Naive thymus-derived CD8-positive, alpha-beta T cell (primary cell): ENCODE measurements at places on chromosomes 4 and X.
A peak's percentile ranks its signal among the peaks of the same experiment; 100 is the strongest.

GRCh38 chr4:175703956-175704600 is 108.0 kb downstream of the GPM6A start:
- DNase-seq, result no peak

GRCh38 chrX:40383969-40384368 is 196.8 kb upstream of the ATP6AP2 start:
- DNase-seq, result no peak

DNA sequence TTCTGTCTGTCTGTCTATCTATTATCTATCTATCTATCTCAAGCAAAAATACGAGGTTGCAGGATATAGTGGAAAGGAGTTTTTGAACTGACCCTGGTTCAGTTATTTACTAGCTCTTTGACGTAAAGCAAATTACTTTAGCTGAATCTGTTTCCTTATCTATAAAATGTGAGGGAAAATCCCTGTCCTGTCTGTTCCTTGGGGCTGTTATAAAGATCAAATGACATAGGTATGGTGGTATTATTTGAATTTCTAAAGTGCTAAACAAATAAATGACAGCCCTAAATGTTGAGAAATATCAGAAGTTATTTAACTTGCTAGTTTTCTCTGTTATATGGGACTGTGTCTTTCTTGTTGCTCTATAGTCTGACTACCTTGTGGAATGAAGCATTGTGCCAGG is 55.0 kb downstream of the MAGEC1 start:
- no peak for DNase-seq

- DNase-seq, result no peak
These were observed 170.0 kb downstream of the MID1 start for GRCh38 chrX:10450229-10450958.

DNA sequence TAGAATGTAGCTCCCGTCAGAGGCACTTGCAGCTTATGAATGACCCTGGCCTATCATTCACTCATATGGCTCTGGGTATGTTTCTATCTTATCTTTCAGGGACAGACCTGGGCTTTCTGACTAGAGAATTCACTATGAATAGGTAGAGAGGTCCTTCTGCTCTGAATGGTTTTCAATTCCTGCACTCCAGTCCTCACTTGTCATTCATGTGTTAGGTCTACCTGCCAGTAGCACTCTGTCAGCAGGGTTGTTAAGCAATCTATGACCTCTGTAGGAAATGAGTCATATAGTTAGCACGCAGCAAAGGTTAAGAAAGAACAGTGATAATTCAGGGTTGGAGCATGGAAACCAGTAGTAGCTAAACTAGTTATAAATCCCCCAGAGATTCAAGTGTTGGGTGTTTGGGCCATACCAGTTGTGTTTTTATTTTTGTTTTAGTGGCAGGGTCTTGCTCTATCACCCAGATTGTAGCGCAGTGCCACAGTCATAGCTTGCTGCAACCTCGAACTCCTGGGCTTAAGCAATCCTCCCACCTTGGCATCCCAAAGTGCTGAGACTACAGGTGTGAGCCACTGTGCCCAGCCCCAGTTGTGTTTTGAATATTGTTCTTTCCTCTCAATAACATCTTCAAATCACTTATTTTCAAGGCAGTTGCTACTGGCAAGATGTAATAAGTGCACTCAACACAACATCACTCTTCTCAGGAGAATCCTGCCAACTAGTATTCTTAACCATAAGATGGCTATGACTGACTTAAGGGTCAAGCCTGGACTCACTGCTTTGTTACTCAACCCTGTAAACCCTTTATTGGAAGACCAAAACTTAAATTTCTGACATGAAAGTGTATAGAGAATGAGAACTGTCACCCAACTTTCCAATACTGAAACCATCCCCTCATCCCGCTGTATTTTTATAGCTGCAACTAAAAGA is 25.1 kb downstream of the ARL13A start:
- no peak for DNase-seq

DNA sequence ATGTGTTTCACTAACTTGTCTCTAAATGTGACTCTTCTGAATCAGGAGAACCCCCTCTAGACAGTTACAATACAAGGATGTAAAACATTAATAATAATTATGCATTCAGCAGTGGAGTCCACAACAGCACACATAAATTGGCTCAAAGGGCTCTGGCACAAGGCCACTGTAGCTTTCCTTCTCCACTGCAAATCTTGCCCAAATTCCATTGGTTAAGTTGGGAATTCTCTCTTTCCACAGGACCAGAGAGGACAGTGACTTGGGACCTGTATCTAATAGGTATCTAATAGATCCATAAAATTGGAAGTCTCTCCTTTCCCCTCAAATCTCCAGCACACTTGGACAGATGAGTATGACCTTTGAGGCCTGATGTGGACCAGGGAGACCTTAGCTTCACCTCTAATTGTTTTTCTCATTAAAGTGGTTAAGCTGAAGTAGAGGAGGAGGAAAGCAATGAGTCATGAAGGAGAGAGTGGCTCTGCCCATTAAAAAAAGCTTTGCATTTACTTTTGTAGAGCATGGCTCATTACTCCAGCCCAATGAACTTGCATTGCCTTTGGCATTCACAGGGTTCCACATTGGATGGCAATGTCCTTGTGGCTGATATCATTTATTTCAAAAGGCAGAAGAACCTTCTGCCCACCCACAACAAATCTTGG is 72.3 kb upstream of the SH3RF1 start:
- no peak for DNase-seq

- DNase-seq, result no peak
These were observed 737.1 kb downstream of the FAT4 start for GRCh38 chr4:126051689-126052424.

- DNase-seq, result no peak
These were observed 137.2 kb downstream of the UNC5C start for GRCh38 chr4:95411371-95412088.

DNA sequence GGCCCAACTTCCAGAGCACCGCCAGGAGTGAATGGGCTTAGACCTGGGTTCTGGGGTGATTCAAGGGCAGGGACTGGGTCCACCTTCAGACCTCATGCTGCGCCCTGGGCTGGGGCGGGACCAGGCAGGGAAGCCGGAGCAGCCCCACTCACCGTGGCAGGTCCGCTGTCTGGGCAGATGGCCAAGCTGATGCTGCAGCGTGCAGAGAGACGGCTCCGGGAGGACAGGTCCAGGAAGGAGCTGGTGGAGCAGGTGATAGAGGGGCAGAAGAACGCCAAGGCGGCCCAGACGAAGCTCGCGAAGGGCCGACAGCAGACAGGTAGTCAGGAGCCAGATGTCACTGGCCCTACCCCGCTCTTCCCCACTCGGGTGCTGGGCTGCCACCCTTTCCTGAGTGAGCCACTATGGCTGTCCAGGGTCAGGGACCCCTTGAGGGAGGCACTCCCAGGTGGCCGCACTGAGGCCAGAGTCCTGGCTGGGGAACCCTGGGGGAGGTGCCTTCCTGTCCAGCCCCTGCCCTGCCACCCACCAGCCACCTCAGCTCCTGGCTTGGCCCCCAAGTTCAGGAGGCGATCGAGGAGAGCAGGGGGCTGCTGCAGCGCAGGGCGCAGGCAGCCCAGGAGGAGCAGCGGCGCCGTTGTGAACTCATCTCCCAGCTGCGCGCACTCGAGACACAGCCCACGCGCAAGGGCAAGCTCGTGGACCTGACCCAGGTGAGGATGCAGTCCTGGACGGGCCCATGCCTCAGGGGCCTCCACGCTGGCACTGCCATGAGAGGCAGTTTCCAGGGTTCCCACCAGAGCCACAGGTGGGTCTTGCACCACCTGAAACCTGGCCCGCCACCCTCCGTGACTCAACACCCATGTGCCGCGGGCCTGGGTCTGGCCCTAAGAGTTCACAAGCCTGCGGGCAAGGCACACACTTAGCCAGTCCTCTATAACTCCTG is 10.1 kb upstream of the RNF4 start:
- no peak for DNase-seq

- no peak for DNase-seq
These were observed 6.9 kb upstream of the HELT start for GRCh38 chr4:185011408-185011807.

GRCh38 chr4:7703688-7704087 is 236.0 kb downstream of the AFAP1 start:
- no peak for DNase-seq

- no peak for DNase-seq
These were observed 187.8 kb upstream of the NUDT6 start for GRCh38 chr4:123110147-123110546.

GRCh38 chrX:45266456-45266855 is 65.8 kb upstream of the DIPK2B start:
- DNase-seq, result no peak

- DNase-seq, result no peak
These were observed 34.7 kb upstream of the CD99 start for GRCh38 chrX:2656257-2656836.

DNA sequence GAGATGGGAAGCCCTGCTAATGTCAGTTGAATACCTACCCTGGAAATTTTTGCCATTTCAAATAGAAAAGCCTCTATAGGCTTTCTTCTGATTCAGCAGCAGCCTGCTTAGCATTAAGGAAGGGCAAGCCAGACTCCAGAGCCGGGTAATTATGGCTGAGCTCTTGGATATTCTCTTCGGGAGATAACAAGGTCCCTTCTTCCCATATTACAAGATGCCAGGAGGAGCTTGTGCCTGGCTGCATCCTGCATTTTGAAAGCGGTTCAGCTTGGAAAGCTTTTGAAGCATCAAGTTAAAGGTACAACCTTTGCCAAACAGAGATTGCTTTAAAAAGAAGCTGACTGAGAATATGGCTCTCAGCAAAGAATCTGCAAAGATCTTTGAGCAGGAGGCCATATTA is 399.6 kb upstream of the RPS6KA3 start:
- DNase-seq, result no peak

- peak; percentile 96 for DNase-seq
These were observed 45.7 kb downstream of the PRPS1 start for GRCh38 chrX:107673933-107674479.

GRCh38 chr4:120508036-120508435 is 414.5 kb downstream of the PRDM5 start:
- no peak for DNase-seq

DNA sequence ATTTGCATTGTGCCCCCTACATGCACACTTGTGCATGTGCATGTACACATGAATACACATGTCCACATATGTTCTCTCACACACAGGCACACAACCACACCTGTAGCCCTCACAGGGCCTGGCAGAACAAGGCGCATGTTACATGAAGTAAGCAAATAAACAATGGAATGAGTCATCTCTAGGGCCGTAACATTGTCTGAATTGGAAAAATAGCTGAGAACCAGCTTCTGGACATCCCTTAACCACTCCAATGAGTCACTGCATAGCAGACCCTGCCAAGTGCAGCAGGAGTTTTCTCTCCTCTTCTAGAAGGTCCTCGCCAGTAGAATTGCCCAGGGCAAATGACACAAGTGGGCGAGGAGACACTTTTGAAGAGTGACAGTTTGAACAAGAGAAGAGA is 66.1 kb downstream of the MAGEA10 start:
- DNase-seq, result no peak

GRCh38 chrX:120790118-120790517 is 85.5 kb downstream of the CT47B1 start:
- DNase-seq, result peak; percentile 67

DNA sequence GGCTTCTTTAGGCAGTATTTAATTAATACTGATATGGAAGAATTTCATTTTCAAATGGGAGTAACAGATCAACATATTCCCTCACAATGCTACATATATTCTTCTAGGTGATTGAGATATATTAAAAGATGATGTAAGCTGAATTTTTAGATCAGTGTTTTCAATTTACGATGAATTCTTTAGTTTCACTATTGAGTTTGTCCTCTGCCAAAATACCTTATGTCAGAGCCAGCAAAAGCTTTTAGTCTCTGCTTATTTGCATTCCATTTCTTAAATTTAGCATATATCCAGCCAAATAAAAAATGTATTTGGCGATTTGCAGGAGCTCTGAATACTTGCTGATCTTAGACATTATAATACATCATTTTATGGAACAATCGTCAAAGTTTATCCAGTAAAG is 144.3 kb downstream of the MOSPD2 start:
- no peak for DNase-seq

DNA sequence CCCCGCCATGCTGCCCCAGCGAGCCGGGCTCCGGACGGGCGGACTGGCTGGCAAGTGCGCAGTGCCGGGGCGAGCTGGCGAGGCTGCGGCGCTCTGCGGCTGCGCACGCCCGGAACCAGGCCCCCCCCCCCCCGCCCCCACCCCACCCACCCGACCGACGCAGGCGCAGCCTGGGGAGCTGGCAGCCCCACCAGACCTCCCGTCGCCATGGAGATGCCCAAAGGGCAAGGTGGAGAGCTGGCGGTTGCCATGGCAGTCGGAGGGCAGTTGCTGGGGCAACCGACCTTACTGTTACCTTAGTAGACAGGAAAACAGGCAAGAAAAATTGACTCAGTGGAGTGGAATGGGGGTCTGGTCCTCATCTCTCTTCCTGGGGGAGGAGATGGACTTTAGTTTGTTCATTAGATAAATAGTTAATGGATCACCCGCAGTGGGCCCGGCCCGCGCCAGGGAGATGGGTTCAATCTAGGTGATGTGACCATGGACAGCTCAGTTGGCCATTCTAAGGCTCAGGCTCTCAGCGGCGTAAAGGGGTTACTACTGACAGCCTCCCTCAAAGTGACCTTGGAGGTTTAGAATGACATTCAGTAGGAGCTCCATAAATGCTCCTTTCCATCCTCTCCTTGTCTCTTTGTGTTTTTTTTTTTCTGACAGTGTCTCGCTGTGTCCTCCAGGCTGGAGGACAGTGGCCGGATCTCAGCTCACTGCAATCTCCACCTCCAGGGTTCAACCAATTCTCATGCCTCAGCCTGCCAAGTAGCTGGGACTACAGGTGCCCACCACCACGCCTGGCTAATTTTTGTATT is at the start of gene PCSK1N:
PCSK1N (minus strand) TSS at position 87 of the 806 bp plus-strand sequence; CDS start at position 9, 78 bp downstream.
- DNase-seq, result peak; percentile 51

DNA sequence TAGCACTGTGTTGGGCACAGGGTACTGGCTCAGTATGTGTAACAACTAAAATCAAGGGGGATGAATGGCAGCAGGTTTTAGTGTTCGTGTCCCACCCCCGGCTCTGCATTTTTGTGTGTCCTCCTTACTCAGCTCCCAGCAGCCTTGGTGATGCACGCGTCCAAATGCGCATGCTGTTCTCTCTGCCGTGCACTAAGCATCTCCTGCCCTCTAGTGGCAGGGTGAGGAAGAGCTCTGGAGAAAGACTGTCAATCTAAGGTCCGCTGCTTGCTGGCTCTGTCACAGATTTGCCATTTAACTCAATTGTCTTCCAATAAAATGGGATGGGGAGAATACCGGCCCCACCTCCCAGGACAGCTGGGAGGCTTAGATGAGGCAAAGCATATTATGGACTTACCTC is 61.4 kb downstream of the WFS1 start:
- no peak for DNase-seq

- DNase-seq, result no peak
These were observed 44.9 kb upstream of the STIM2 start for GRCh38 chr4:26815706-26816105.

DNA sequence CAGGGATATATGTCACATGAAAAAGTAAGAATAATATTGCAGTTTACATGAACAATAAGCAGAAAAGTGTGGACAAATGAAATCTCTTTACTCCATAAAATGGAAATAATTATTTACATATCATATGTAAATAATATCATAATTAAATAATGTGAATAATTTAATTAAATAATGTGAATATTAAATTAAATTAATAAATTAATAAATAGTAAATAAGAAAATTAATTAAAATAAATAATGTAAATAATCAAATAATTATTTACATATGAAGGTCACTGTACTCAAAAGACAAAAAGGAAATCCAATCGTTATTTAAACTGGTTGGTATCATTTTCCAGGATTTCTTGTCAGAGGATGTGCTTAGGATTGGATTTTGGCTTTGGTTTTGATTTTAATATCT is 201.1 kb upstream of the ETNPPL start:
- DNase-seq, result no peak
